ENCODE measurements at places on chromosomes 3 and 15. TPM values are rescaled to one million over a fixed set of nuclear protein-coding genes. Genes with fewer than 3 reads are reported as not detected.

The SCN11A gene
- total RNA-seq = 0.15 TPM

The SEMA3G gene
- 0.17 TPM for total RNA-seq

The PLOD2 gene
- total RNA-seq = not detected

The KCNAB1 gene
- not detected for total RNA-seq

The FETUB gene
- total RNA-seq = not detected

The PLA2G4F gene
- not detected for total RNA-seq

The MED12L gene
- total RNA-seq = 0.35 TPM

The TRIP4 gene
- 29.4 TPM for total RNA-seq

The APPL1 gene
- 33.6 TPM for total RNA-seq

The LRTM1 gene
- not detected for total RNA-seq

The MNS1 gene
- total RNA-seq = not detected

The NR2E3 gene
- total RNA-seq = not detected

The FOXL2 gene
- total RNA-seq = not detected

The MAP6D1 gene
- 1.0 TPM for total RNA-seq

The ELL3 gene
- total RNA-seq = 1.8 TPM

The LEKR1 gene
- total RNA-seq = 2.9 TPM

The RETNLB gene
- total RNA-seq = not detected

The CA12 gene
- not detected for total RNA-seq

The HHATL gene
- total RNA-seq = not detected

The SPINT1 gene
- total RNA-seq = 3.8 TPM

The DPPA4 gene
- total RNA-seq = not detected

Data from CD4-positive, alpha-beta memory T cell (primary cell).